ENCODE measurements at places on chromosomes 3 and 15.
A peak's percentile ranks its signal among the peaks of the same experiment; 100 is the strongest.

DNA sequence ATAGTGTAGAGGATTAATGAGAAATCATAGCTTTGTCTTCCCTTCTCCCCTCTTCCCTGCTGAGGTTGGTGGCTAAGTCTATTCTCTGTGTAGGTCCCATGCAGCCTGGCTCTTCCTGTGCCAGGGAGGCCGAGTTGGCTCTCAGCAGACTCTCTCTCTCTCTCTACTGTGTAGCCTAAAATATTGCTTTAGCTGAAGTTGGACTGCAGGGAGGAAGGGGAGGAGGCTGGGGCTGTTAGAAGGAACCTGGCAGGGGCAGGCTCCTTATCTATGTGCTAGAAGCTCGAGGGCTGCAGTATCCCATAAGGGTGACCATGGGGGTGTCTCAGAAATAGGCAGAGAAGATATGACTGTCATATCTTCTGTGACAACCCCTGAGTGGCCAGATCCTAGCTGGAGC, 160.8 kb downstream of the EPHB1 start:
- no peak for DNase-seq

GRCh38 chr15:71136159-71136783, 21.0 kb downstream of the THSD4 start:
- DNase-seq, result peak; percentile 98

- DNase-seq, result no peak
Observed at GRCh38 chr3:52272831-52273230, 5.6 kb downstream of the WDR82 start.

DNA sequence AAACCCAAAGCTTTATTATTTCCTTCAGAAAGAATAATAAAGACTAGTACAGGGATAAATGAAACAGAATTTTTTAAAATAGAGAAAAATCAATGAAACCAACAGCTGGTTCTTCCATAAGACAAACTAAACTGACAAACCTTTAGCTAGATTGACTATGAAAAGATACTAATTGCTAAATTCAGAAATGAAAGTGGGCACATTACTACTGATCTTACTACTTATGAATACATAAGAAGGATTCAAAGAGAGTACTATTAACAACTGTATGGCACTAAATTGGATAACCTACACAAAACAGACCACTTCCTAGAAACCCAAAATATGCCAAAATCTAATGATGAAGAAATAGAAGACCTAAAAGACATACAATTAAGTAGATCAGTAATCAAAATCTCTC, 278.2 kb downstream of the ISL2 start:
- no peak for DNase-seq

DNA sequence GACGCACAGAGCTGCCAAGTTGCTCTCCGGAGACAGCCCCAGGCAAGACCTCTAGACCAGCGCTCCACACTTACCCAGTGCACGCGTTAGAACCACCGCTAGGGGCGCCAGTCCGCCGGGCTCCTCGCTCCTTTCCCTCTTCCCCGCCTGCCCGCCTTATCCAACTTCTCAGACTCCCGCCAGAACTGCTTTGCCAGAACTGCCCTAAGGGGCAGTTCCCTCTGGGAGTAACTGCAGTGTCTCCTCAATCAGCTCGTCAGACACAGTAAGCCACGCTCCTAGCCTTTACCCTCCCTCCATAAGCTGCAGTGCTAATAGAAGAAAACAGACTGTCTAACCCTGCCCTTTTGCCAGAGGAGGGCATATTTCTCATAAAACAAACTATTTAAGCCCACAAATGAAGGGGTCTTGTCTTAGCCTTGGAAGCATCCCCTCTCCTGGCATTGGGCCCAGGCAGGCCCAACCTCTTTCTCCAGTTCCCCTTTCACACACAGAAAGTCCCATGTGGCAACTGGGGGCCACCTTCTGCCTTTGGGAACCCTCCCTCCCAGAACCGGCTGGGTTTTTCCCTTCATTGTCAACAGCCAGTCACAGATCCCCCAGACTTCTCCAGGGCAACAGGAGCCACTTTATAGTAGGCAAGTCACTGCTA, 3.7 kb downstream of the BMF start:
- DNase-seq, result peak; percentile 94

Data from EL (cell line).